Upper lobe of left lung (tissue), 6 donors: ENCODE measurements at places on chromosomes 3 and 15. TPM values are rescaled to one million over a fixed set of nuclear protein-coding genes. Genes with fewer than 3 reads are reported as not detected.

FAM107A gene
- 75.0 TPM for total RNA-seq

DNA sequence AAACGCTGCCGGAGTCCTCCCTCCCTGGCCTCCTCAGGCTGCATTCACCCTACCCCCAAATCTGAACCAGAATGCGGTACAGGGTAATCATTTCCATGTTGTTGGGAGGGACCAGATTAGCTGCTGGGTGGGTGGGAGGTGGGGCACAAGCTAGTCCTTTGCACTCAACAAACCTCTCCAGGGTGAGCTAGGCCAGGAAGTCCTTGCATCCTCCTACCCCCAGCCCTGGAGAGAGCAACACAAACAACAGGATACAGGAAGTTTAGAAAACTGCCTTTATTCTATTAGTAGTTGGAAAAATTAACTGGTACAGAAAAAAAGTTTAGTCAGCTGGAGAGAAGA lies 702 bp upstream of the GPX1 start:
- no peak for DNase-seq

- DNase-seq = no peak
These were observed 7.9 kb downstream of the AMOTL2 start for GRCh38 chr3:134366221-134366927.

GRCh38 chr15:35777061-35777460 lies 231.1 kb upstream of the DPH6 start:
- no peak for DNase-seq

MKRN3 gene
- total RNA-seq = 2.1 TPM

DNA sequence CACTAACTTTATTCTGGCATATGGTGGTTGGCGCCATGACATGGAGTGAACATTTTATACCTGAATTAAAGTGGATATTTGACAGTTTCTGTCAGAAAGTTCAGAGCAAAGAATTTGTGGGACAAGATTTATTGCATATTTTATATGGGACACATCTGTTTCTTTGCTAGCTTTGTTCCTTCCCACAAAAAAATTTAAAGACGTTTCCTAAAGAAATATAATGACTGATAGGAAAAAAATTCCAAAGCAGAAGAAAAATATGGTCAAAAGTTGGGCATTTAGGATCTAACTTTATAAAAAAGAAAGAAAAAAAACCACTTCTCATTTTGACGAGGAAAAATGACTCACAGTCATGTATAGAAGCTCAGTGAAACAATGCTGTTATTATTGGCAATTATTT lies 101.6 kb downstream of the GREM1 start:
- no peak for DNase-seq
